ENCODE measurements at places on chromosomes 7 and 10.
A peak's percentile ranks its signal among the peaks of the same experiment; 100 is the strongest.

DNA sequence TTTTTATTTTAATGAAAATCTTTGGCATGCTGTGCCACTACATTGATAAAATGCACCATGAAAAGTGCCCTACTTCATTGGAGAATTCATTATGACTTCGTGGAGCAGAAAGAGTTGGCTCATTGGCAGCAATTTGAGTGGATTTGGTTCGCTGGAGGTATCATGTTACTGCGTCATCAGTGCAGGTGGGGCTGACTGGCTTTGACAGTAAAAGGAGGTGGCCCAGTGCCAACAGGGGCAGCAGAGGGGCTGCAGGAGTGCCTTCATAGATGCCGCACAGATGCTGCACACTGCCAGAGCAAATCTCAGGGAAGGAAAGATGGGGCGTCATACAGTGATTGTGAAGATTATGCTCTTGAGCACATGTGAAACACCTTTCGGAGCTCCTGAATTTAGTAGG, 22.2 kb downstream of the FZD1 start:
- no peak for DNase-seq

DNA sequence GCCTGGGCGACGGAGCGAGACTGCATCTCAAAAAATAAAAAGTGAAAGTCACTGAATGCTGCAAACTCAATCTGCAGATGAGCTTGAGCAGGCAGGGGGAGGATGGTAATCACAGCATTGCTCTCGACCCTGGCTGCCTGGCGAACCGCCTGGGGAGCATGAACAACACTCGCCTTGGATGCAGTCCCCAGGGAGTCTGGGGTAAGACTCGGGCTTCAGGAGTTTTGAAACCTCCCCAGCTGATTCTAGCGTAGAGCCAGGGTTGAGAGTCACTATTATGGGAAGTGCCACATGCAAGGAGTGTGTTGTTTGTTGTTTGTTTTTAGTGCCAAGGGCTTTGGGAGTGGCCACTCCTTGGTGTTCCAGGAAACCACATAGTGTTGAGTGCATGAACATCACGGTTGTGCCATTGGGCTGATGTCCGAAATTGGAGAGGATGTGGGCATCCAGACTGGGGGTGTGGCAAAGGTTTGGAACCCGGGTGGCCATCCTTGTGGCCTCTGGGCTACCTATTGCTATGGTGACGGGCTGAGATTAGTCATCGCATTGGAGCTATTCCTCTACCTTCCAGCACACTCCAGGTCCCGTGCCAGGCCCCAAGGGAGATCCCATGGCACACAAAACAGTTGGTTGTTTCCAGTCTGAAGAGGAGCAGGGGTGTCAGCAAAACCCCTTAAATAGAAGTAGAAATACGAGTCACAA, 92.6 kb downstream of the RGS10 start:
- no peak for DNase-seq

DNA sequence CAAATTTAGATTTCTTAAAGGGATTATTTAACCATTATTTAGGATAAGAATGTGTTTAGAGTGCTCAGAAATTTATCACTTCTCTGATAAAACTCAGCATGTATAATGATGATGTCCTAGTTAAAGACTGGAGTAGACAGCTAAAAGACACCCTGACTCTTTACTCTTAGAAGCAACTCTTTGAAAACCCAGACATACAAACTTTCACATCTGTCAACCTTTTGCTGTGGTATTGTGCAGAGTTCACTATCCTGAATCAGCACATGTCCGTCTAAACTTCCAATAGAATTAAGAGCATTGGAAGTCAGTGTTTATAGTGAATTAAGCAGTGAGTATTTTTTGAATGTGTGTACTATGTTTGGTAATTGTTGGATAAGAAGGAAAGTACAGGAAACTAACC, 24.9 kb downstream of the ZNRF2 start:
- DNase-seq = no peak

GRCh38 chr10:71933651-71934050, 30.5 kb upstream of the CHST3 start:
- DNase-seq = no peak

DNA sequence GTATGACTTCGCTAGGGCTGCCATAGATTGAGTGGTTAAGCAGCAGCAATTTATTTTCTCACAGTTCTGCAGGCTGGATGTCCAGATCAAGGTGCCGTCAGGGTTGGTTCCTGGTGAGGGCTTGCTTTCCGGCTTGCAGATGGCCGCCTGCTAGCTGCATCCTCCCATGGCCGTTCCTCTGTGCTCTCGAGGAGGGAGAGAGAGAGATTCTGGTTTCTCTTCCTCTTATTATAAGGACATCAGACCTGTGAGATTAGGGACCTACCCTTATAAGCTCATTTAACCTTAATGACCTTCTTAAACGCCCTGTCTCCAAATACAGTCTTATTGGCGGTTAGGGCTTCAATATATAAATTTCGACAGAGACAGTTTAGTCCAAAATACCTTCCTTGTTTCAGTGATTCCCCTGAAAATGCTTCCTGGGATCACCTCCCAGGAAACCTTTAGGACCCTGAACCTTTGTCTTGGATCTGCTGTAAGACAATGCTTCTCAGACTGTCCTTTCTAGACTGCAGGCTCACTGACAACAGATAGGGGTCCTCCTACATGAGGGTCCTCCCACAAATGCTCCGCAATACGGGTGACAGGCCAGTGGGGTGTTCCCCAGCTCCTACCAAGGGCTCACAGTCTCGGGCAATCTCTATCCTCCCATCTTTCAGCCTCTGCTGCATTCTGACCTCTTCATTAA, 82.5 kb upstream of the BAIAP2L1 start:
- DNase-seq = no peak

GRCh38 chr7:28626624-28627262, 214.4 kb downstream of the CREB5 start:
- DNase-seq = peak; percentile 36

DNA sequence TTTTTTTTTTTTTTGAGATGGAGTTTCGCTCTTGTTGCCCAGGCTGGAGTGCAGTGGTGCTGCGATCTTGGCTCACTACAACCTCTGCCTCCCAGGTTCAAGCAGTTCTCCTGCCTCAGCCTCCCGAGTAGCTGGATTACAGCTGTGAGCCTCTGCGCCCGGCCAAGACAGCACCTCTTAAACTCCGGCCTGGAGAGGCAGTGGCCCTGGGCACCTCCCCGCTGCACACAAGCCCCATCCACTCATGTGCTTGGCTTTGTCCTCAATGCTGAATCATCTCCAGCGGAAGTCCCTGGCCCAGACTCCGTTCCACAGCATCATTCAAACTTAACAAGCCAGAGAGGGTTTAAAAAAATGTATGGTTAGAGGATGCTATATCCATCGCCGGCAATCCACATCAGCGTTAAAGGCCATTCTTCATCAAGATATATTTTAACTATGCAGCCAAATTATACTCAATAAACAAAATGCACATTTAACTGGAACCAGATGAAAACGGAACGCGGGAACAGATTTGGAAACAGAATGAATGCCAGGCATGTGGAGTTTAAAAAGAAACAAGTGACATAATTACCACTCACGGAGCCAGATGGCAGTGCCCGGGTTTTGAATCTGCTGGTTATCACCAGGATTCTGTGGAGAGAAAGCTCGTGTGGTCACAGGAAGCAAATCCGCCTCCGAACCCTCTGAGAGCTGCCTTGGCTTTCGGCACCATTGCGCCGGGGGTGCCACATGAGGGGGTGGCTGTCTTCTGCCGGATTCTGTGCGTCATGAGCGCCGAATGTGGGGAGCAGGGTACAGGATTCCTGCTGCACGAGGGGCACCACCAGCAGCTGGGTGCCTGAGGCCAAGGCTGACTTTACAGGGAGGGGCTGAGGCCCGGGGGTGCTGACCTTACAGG, 45.6 kb upstream of the CFAP46 start:
- no peak for DNase-seq

GRCh38 chr7:80070391-80070790, 64.2 kb upstream of the GNAI1 start:
- DNase-seq = no peak

- no peak for DNase-seq
Observed at GRCh38 chr7:43625980-43626379, 43.1 kb downstream of the STK17A start.

- no peak for DNase-seq
Observed at GRCh38 chr10:3813267-3813666, 28.3 kb upstream of the KLF6 start.

- DNase-seq = no peak
Observed at GRCh38 chr7:149285603-149286002, 23.6 kb downstream of the ZNF783 start.
